Left kidney (tissue), 8 donors: ENCODE measurements at places on chromosomes 12 and 14. TPM values are rescaled to one million over a fixed set of nuclear protein-coding genes. Genes with fewer than 3 reads are reported as not detected.

GRCh38 chr14:104130974-104131651 is 7.3 kb upstream of the KIF26A start:
- no peak for DNase-seq

The CLEC2A gene
- not detected for polyA plus RNA-seq

The ANHX gene
- polyA plus RNA-seq = not detected

GRCh38 chr12:85531341-85531740 is 251.3 kb downstream of the ALX1 start:
- no peak for DNase-seq

The AKAP5 gene
- polyA plus RNA-seq = 9.3 TPM

The NKX2-1 gene
- polyA plus RNA-seq = not detected

DNA sequence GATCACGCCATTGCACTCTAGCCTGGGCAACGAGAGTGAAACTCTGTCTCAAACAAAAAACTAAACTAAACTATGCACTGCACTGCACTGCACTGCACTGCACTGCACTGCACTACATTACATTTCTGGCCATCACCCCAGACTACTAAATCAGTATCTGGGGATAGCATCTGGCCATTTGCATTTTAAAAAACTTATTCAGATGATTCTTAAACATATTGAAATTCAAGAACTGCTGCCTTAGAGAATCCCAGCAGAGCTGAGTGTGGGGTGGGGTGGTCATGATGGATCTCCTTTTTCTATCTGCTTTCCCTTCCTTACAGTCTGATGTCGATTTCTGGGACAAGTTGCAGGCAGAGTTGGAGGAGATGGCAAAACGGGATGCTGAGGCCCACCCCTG is 13.6 kb downstream of the PEX5 start:
- no peak for DNase-seq

GRCh38 chr12:13156277-13156676 is 40.2 kb upstream of the EMP1 start:
- DNase-seq = no peak

DNA sequence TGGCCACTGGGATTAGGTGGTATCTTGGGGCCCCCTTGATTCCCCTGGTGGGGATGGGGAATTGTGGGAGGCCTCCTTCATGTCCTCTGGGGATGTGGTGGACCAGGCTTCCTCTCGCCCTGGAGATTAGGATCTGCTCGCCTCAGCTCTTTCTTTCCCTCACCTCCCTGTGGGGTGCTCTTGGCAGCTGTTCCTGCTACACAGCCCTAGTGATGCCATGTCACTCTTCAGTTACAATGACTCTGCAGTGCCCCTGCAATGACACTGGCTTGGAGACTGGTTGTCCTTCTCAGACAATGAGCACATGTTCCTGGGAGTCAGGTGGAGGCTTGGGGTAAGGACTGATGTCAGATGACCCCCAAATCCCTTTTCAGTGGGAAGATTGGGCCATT is 83.9 kb downstream of the ADCK1 start:
- DNase-seq = no peak

DNA sequence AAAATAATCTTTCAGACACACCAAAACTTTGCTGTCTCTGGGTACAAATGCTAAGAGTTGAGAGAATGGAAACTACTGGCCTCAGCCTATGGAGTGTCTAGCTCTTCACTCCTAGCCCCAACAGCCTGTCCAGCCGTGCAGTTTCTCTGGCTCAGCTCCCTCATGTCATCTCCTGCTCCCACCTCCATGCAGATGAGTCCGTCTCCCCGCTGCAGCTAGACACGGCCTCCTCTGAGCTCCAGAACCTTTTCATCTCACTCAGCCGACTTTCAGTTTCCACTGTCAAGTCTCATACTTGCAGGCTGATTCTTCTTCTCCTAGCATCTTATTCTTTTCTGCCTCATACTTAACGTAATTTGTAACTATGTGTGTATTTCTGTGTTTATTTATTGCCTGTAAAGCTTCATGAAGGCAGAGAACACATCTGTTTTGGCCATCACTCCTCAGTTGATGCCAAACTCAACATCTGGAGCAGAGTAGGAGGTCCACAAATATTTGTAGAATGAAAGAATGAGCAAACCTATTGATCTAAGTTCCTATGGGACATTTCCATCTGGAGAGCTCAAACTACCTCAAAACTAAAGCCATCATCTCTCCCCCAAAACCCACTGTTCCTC is 139.8 kb upstream of the PWP1 start:
- DNase-seq = no peak

The GLI1 gene
- 23.9 TPM for polyA plus RNA-seq
